ENCODE measurements at places on chromosomes 3 and 15. TPM values are rescaled to one million over a fixed set of nuclear protein-coding genes. Genes with fewer than 3 reads are reported as not detected.

The IFT80 gene
- total RNA-seq, result 59.4 TPM

DNA sequence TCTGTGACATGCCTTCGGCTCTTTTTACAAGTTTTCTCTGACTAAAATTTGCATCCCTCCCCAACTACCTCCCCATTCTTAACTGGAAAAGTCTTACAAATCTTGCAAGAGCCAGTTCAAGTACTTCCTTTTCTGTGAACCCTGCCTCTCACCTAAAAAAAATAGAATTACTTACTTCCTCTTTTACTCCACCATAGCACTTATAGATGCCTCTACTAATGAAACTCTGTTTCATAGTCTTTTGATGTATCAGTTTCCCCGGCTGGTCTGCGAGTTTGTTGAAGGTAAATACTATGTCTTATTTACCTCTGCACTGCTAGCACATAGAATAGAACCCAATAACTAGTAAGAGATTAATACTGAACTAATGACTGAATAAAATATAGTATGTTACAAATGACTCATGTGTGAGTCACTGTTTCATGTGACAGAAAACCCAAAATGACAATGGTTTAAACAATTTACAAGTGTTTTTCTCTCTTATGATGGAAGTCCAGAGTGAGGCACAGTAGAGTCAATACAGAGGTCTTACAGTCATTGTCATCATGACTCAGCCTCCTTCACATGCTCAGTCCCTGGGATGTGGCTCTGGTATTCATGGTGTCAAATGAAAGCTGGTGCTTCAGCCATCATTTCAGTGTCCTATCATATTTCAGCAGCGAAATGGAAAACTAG is 393.5 kb downstream of the RSL24D1 start:
- peak; percentile 35 for DNase-seq

The ISLR2 gene
- 0.15 TPM for total RNA-seq

- DNase-seq, result no peak
Measured at GRCh38 chr15:25237291-25237978, 201.4 kb downstream of the UBE3A start.
